ENCODE measurements at places on chromosomes 3 and 15.
A peak's percentile ranks its signal among the peaks of the same experiment; 100 is the strongest.

DNA sequence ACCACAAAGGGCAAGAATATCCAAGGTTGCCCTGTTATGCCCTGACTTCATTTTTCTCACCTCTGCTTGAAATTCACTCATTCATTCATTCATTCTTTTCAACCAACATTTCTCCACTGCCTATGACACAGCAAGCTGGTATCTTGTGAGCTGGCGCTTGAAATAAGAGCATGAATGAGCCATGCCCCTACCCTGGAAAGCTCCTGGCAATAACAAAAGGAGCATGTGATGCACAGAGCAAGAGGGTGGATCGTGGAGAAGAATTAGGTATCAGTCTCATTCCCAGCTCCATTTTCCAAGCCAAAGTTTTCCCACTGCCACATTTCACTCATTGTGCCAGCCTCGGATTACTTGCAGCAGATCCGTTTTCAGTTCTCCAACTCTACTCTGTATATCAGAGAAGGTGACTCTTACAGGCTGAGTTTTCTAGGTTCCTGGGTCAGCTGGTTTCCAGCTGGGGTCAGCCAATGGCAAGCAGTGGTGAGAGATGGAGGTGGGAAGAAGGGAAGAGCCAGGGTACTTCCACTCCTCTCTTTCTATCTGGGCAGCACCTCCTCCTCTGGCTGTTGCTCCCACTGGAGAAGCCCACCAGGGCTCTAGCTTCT, 144.8 kb downstream of the SUCLG2 start:
- peak; percentile 23 for DNase-seq

DNA sequence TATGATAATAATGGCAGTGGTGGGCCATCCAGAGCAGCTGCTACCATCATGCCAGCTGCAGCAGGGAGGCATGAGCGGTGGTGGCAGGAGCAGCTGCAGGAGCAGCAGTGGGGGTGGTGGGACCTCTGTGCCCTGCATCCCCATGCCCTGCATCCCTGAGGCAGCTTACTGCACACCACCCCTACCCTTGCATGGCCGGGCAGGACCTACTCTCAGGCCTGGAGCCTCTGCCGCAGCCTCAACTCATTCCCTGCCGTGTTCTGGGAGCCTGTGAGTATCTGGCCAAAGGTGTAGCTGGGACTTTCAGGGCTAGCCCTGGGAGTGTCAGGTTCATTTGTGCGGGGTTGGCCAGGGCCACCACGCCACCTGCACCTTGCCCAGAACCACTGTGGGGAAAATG, 3.3 kb upstream of the XCR1 start:
- no peak for DNase-seq

DNA sequence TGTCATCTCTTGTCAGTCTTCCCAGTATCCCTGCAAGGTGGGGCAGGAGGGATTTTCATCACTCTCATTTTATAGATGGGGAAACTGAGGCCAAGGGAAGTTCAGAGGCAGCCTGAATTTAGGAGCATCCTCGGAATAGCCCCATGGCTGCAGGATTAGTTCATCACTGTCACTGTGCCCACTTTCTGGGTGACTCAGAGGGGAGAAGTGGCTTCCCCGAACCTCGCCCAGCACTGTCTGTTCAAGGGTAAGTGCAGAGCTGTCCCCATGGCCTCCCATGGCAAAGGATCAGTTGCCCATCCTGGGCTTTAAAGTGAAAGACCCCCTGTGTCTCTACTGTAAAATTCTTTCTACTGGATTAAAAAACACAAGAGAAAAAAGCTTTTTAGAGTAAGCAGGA, 60.0 kb upstream of the SEC13 start:
- no peak for DNase-seq

- DNase-seq = no peak
Observed at GRCh38 chr3:118369892-118370491, 664.7 kb downstream of the IGSF11 start.

DNA sequence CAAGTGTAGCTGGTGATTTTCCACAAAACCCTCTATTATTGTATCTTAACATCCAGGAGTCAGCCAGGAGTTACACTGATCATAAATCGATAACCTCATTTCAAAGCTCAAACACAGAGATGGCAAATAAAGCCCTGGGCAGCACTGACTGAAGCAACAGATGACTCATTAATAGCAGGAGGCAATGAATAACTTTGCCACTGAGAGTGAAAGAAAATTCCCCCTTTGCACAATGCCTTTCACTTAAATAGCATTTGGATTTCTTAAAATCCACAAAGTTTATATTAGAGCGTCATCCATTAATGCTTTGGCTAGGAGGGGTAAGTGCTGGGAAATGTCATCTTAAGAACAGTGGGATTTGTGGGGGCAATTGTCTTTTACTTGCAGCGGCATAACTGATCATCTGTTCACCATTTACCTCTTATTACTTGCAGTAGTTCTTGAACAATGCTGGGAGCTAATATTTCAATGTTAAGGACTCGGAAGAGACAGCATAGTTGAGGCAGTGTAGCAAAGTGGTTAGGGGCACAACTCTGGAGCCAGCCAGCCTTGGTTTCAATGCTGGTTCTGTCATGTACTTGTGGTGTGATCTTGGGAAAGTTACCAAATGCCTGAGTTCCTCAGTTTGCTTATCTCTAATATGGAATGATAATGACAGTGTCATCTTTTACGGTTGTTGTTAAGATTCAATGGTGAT, 630.4 kb upstream of the TBL1XR1 start:
- peak; percentile 84 for DNase-seq

DNA sequence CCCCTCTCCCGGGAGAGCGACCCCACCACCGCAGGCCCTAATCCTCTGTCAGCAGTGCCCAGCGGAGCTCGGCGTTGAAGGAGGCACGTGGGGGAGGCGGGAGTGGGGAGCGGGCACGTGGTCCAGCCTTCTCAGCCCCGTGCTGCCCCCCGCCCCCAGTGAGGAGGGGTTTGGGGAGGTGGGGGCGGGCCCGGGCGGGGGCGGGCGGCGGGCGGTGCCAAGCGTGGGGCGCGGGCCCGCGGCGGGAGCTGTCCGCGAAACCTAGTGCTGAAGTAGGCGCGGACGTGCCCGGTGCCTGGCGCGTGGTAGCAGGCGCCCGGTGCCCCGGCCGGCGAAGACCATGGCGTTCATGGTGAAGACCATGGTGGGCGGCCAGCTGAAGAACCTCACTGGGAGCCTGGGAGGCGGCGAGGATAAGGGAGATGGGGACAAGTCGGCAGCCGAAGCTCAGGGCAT, at the start of gene CPLX3:
Gene CPLX3, plus strand, starts transcription at position 264 of the 456 bp plus-strand sequence. Its CDS starts 77 bp downstream, at position 341.
- DNase-seq = no peak

GRCh38 chr15:42273900-42274701, 868 bp upstream of the TMEM87A start:
- DNase-seq = peak; percentile 75

GRCh38 chr3:111947231-111947630, 31.6 kb upstream of the ABHD10 start:
- peak; percentile 85 for DNase-seq
